Body of pancreas (tissue), 4 donors: ENCODE measurements at places on chromosomes 13 and 19. TPM values are rescaled to one million over a fixed set of nuclear protein-coding genes. Genes with fewer than 3 reads are reported as not detected.
A peak's percentile ranks its signal among the peaks of the same experiment; 100 is the strongest.

DNA sequence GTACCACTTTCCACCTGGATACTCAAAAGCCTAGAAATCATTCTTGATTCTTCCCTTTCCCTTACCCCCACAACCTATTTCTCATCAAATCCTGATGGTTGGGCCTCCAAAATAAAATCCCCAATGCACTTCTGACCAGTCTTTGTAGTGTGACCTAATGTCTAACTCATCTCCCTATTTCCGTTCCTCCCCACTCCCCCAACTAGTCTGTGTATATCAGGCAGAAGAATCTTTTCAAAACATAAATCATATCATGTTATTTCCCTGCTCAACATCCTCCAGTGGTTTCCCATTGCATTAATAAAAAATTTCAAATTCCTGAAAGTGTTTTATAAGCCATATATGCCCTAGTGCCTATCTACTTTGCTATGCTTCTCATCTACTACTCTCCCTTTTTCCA is 17.7 kb downstream of the CCDC122 start:
- no peaks in the 10 kb centered on the region for H3K36me3 ChIP-seq
- no peaks in the 10 kb centered on the region for H3K27me3 ChIP-seq
- no peak overlapping the region for H3K27ac ChIP-seq

- H3K4me3 ChIP-seq = no peak overlapping the region
These were observed 1355.0 kb downstream of the OLFM4 start for GRCh38 chr13:54383604-54384003.

GRCh38 chr19:13872695-13873389 is 4.1 kb upstream of the NANOS3 start:
- DNase-seq = peak; percentile 36
- no peaks in the 10 kb centered on the region for H3K36me3 ChIP-seq
- no peak overlapping the region for H3K27ac ChIP-seq
- H3K4me3 ChIP-seq = no peak overlapping the region
- no peaks in the 10 kb centered on the region for H3K27me3 ChIP-seq

DNA sequence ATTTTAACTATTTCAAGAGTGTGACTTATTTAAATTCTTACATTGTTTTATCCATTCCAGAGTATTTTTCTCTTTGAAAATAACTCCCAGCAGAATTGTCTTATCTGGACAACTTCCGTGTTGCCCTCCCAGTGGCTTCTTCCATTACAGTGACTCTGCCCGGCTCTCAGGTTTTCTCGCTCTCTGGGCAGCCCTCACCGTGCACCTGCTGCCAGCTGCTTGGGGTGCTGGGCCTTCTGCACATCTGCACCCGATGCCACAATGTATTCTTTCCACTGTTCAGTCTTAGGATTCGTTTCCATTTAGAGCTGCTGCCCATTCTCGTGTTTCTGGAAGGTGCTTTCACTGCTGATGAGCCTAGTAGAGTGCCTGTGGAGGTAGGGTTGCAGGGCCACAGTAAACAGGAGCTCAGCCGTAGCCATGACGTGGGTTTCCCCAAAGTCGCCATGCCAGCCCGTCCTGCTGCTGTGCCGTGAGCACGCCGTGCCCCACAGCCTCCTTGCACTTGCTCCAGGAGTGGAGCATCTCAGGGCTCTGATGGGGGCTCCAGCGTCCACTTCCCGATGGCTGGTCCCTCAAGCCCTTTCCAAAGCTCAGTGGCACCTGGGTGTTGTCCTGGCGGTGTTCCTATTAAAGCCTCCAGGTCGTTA is 46.1 kb upstream of the DCUN1D2 start:
- H3K4me3 ChIP-seq = no peak overlapping the region
- no peak for DNase-seq
- no peaks in the 10 kb centered on the region for H3K27me3 ChIP-seq
- peaks cover 11% of the 10 kb centered on the region for H3K36me3 ChIP-seq

- no peaks in the 10 kb centered on the region for H3K36me3 ChIP-seq
- DNase-seq = no peak
- no peaks in the 10 kb centered on the region for H3K4me1 ChIP-seq
- H3K27me3 ChIP-seq = no peaks in the 10 kb centered on the region
- H3K4me3 ChIP-seq = no peak overlapping the region
These were observed 95.8 kb downstream of the WASF3 start for GRCh38 chr13:26653310-26653709.

- DNase-seq = no peak
- H3K4me3 ChIP-seq = no peak overlapping the region
- H3K27me3 ChIP-seq = no peaks in the 10 kb centered on the region
- peaks cover 7% of the 10 kb centered on the region for H3K4me1 ChIP-seq
- no peak overlapping the region for H3K27ac ChIP-seq
These were observed 49.0 kb upstream of the C13orf46 start for GRCh38 chr13:114022876-114023275.

GRCh38 chr19:46656541-46656940 is 4.4 kb downstream of the DACT3 start:
- H3K36me3 ChIP-seq = no peaks in the 10 kb centered on the region
- no peaks in the 10 kb centered on the region for H3K27me3 ChIP-seq
- H3K4me3 ChIP-seq = no peak overlapping the region
- no peak overlapping the region for H3K27ac ChIP-seq

DNA sequence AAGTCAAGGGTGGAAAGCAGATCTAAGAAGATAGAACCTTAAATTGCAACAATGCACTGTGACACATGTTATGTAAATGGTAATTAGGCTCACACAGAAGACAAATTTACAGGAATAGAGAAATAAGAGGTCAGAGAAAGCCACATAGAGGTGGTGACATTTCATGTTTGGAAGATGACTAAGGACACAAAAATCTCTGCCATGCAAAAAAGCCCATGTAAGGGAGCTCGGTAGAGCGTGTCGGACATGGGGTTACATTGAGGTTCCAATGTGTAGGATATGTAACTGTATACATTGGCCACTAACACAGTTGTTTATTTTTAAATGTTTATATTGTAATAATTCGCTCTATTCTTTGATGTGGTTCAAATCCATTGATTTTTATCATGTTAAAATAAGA is 33.7 kb downstream of the SUGT1 start:
- no peak for DNase-seq
- no peaks in the 10 kb centered on the region for H3K36me3 ChIP-seq
- H3K4me1 ChIP-seq = no peaks in the 10 kb centered on the region
- no peak overlapping the region for H3K27ac ChIP-seq

- H3K4me3 ChIP-seq = no peak overlapping the region
- H3K27me3 ChIP-seq = no peaks in the 10 kb centered on the region
- H3K27ac ChIP-seq = no peak overlapping the region
- DNase-seq = no peak
- no peaks in the 10 kb centered on the region for H3K4me1 ChIP-seq
- no peaks in the 10 kb centered on the region for H3K36me3 ChIP-seq
These were observed 16.8 kb upstream of the TM9SF2 start for GRCh38 chr13:99484473-99484872.

DNA sequence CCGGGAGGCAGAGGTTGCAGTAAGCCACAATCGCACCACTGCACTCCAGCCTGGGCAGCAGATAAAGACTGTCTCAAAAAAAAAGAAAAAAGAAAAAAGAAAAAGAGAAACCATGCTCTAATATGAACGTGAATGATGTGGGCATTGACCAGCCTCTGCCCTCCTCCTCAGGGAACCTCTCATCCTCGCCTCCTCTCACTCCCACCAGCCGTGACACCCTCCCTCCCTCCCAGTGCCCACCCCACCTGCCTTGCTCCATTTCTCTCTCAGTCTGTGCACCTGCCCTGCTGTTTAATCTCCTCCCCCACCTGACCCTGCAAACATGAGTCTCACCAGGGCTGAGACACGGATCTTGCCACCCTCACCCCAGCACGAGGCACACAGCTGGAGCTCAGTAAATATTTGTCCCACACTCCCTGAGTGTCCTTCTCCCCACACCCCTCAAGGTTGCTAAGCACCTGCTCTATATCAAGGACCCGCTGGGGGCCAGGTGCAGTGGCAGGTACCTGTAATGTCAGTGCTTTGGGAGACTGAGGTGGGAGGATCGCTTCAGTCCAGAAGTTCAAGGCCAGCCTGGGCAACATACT is 7.5 kb upstream of the BCAT2 start:
- H3K36me3 ChIP-seq = no peaks in the 10 kb centered on the region
- no peaks in the 10 kb centered on the region for H3K27me3 ChIP-seq
- H3K4me3 ChIP-seq = no peak overlapping the region
- peak; percentile 94 for DNase-seq
- H3K27ac ChIP-seq = peak overlapping the region; percentile 100
- H3K4me1 ChIP-seq = peaks cover 69% of the 10 kb centered on the region

DNA sequence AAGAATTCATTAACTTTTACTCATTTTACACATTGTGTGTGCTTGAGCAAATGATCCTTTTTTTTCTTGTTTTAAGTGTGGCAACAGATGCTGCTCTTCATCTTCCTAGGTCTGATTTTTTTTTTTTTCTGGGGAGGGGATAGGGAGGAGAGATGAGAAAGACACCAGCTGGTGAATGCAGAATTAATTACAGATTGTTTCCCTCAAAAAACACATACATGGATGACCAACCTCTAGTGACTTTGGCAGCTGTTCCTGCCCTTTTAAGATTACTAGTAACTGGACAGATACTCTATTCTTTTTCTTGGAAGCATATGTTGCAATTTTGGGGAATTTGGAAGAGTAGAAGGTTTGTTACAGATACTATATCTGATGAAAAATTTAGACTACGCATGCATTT is 103.6 kb upstream of the MYO16 start:
- DNase-seq = no peak
- no peak overlapping the region for H3K4me3 ChIP-seq
- H3K27me3 ChIP-seq = no peaks in the 10 kb centered on the region
- no peaks in the 10 kb centered on the region for H3K36me3 ChIP-seq
- H3K4me1 ChIP-seq = no peaks in the 10 kb centered on the region

- H3K4me1 ChIP-seq = peaks cover 22% of the 10 kb centered on the region
- peak; percentile 96 for DNase-seq
- H3K4me3 ChIP-seq = peak within 1 kb of the TSS; percentile 46
- H3K27me3 ChIP-seq = no peaks in the 10 kb centered on the region
These were observed at the start of gene SLC44A2 for GRCh38 chr19:10625003-10625761. TSS of gene SLC44A2 (plus strand) at chr19:10625553. CDS start at chr19:10625634, 81 bp downstream.

GRCh38 chr13:86581706-86582105 is 782.5 kb upstream of the SLITRK6 start:
- DNase-seq = no peak
- no peaks in the 10 kb centered on the region for H3K4me1 ChIP-seq
- H3K27me3 ChIP-seq = no peaks in the 10 kb centered on the region
- H3K4me3 ChIP-seq = no peak overlapping the region
- no peak overlapping the region for H3K27ac ChIP-seq

GRCh38 chr13:79538757-79539156 is 57.8 kb downstream of the NDFIP2 start:
- H3K27me3 ChIP-seq = no peaks in the 10 kb centered on the region
- H3K4me3 ChIP-seq = no peak overlapping the region
- H3K36me3 ChIP-seq = no peaks in the 10 kb centered on the region
- H3K27ac ChIP-seq = no peak overlapping the region
- peaks cover 7% of the 10 kb centered on the region for H3K4me1 ChIP-seq
- DNase-seq = no peak

DNA sequence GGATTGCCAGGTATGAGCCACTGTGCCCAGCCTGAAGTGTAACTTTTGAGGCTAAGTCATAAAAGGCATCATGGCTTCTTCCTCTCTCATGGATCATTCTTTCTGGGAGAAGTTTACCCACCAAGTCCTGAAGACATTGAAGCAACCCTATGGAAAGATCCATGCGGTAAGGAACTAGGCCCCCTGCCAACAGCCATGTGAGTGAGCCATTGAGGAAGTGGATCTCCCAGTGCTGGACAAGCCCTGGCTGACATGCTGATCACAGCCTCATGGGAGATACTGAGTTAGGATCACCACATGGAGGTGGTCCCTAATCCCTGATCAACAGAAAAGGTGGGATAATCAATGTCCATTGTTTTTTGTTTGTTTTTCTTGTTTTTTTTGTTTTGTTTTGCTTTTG is 3.3 kb upstream of the NUDT19 start:
- H3K4me3 ChIP-seq = no peak overlapping the region
- H3K36me3 ChIP-seq = no peaks in the 10 kb centered on the region
- no peaks in the 10 kb centered on the region for H3K27me3 ChIP-seq
- peaks cover 22% of the 10 kb centered on the region for H3K4me1 ChIP-seq
- H3K27ac ChIP-seq = no peak overlapping the region

DNA sequence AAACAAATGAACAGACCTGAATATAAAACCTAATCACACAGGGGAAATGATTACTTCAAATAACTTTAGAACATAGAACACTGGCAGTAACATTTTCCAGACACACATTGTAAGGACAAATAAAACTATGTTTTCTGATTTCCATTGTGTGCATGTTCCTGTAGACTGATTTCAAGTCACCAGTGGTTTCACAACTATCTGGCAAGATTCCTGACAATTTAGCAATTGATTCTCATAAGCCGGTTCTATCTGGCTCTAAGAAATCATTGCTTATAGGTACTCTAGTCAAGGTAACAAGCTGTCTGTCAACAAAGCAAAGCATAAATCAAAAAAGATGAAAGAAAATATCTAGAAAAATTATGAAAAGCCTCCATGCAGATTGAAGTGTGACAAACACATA is 19.6 kb upstream of the PCCA start:
- H3K27ac ChIP-seq = no peak overlapping the region
- DNase-seq = peak; percentile 23
- H3K27me3 ChIP-seq = no peaks in the 10 kb centered on the region
- peaks cover 13% of the 10 kb centered on the region for H3K4me1 ChIP-seq
- H3K36me3 ChIP-seq = no peaks in the 10 kb centered on the region

- no peaks in the 10 kb centered on the region for H3K36me3 ChIP-seq
- no peaks in the 10 kb centered on the region for H3K27me3 ChIP-seq
- H3K4me3 ChIP-seq = no peak overlapping the region
- peak overlapping the region; percentile 17 for H3K27ac ChIP-seq
- peaks cover 34% of the 10 kb centered on the region for H3K4me1 ChIP-seq
- DNase-seq = no peak
These were observed 8.7 kb upstream of the ZNF444 start for GRCh38 chr19:56132316-56132822.

DNA sequence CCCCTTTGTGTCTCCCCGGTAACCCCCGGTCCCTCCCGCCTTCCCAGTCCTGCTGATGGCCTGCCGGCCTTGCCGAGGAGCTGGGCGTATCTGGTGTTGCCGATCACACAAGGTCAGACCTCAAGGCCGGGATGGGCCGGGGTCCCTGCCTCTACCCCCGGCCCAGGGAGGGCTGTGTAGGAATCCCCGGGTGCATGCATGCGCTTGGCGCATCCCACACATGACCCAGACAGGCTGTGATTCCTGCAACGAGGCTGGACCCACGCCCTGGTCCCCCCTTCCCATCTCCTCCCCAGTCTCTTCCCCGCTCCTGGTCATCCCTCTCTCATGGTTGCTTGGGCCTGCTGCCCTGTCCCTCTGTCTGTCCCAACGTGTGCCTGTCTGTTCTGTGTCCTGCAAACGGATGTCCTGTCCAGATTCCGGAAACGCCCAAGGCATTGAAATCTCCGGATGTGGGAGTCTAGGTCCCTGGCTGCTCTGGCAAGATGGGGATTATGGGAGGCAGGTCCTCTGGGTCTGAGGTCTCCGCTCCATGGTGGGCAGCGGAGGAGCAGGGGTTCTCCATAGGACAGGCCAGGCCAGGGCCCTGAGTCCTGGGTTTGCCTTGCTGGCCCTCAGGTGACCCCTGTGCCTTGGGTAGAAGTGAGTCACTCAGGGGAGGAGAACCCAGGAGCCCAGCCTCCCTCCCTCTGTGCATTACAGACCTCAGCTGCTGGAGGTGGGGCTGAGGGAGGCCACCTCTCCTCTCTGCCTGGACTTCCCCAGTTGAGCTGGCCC is 1.6 kb downstream of the PKN1 start:
- DNase-seq = peak; percentile 56
- H3K4me1 ChIP-seq = peaks cover 32% of the 10 kb centered on the region
- no peaks in the 10 kb centered on the region for H3K27me3 ChIP-seq
- no peaks in the 10 kb centered on the region for H3K36me3 ChIP-seq
- H3K4me3 ChIP-seq = no peak overlapping the region

- H3K36me3 ChIP-seq = no peaks in the 10 kb centered on the region
- H3K27ac ChIP-seq = no peak overlapping the region
- H3K4me1 ChIP-seq = no peaks in the 10 kb centered on the region
- no peak for DNase-seq
These were observed 27.9 kb downstream of the RCBTB2 start for GRCh38 chr13:48505012-48505411.

CNN1 gene
- total RNA-seq = 15.2 TPM

CYP2S1 gene
- total RNA-seq = 6.7 TPM

SLITRK5 gene
- 0.33 TPM for total RNA-seq
